Right lobe of liver (tissue), 6 donors: ENCODE measurements at places on chromosomes 6 and 20. TPM values are rescaled to one million over a fixed set of nuclear protein-coding genes. Genes with fewer than 3 reads are reported as not detected.
A peak's percentile ranks its signal among the peaks of the same experiment; 100 is the strongest.

- DNase-seq = no peak
- no peaks in the 10 kb centered on the region for H3K4me1 ChIP-seq
- H3K36me3 ChIP-seq = no peaks in the 10 kb centered on the region
- no peaks in the 10 kb centered on the region for H3K27me3 ChIP-seq
- H3K27ac ChIP-seq = no peak overlapping the region
These were observed 12.7 kb downstream of the KCNS1 start for GRCh38 chr20:45088247-45088646.

- no peak overlapping the region for H3K4me3 ChIP-seq
- no peaks in the 10 kb centered on the region for H3K4me1 ChIP-seq
- H3K27me3 ChIP-seq = no peaks in the 10 kb centered on the region
- no peak for DNase-seq
- H3K36me3 ChIP-seq = no peaks in the 10 kb centered on the region
These were observed 96.2 kb upstream of the RSPO3 start for GRCh38 chr6:127022302-127022701.

DNA sequence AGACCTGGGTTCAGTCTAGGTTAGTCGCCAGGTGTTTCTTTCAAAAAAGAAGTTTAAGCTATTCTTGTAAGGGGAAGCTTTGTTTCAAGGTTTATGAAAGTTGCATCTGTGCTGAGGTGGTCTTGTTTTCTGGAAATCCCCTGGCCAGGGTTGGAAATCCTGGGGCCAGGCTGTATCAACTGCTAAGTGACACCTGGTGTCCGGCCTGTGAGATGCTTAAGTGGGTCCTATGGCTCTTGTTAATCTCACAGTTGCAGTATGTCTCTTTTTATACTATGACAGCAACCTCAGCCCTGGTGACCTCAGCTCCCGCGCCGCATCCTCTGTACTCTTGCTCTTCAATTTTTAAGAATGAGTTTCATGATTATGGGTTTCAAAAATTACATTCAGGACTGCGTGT, 72.0 kb downstream of the CHMP4B start:
- H3K4me1 ChIP-seq = no peaks in the 10 kb centered on the region
- H3K27me3 ChIP-seq = no peaks in the 10 kb centered on the region
- no peak overlapping the region for H3K27ac ChIP-seq
- no peak for DNase-seq
- no peaks in the 10 kb centered on the region for H3K36me3 ChIP-seq

- H3K4me3 ChIP-seq = no peak overlapping the region
- no peaks in the 10 kb centered on the region for H3K27me3 ChIP-seq
- H3K4me1 ChIP-seq = no peaks in the 10 kb centered on the region
- DNase-seq = no peak
These were observed 148.1 kb upstream of the TENT5A start for GRCh38 chr6:81900616-81901015.

GRCh38 chr20:48171626-48172356, 386.5 kb upstream of the SULF2 start:
- no peak overlapping the region for H3K4me3 ChIP-seq
- H3K27ac ChIP-seq = no peak overlapping the region
- H3K4me1 ChIP-seq = no peaks in the 10 kb centered on the region
- H3K27me3 ChIP-seq = no peaks in the 10 kb centered on the region
- no peaks in the 10 kb centered on the region for H3K36me3 ChIP-seq

DNA sequence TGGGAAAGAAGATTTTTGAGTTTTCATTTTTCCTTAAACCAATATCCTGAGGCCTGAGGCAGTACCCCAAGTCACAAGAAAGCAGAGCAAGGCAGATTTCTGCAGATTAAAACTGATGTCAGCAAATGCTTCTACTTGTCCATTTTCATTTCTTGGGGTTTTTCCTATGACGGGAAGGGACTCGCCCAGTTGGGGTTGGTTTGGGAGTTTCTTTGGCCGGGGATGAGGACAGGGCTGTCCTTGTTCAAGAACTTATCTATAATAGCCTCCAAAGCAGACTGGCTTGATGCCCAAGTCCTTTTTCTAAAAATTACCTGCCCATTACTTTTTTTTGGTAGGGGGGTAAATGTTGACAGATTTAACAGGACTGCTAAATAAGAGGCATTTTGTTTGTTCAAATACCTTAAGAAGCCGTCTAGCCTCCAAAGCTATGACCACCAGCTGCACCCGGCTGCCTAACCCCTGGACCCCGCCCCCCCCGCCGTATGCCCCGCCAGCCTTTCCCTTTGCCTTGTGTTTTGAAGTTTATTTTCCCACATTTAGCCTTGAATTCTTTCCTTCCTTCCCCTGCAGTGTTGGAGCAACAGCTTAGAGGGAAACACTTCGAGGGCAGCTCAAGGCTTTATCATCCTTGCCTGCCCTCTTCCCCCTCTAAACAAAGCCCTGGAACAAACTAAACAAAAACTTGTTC, 2.5 kb downstream of the KCNK5 start:
- peak; percentile 2 for DNase-seq
- H3K27me3 ChIP-seq = no peaks in the 10 kb centered on the region
- H3K27ac ChIP-seq = peak overlapping the region; percentile 91
- no peaks in the 10 kb centered on the region for H3K36me3 ChIP-seq

DNA sequence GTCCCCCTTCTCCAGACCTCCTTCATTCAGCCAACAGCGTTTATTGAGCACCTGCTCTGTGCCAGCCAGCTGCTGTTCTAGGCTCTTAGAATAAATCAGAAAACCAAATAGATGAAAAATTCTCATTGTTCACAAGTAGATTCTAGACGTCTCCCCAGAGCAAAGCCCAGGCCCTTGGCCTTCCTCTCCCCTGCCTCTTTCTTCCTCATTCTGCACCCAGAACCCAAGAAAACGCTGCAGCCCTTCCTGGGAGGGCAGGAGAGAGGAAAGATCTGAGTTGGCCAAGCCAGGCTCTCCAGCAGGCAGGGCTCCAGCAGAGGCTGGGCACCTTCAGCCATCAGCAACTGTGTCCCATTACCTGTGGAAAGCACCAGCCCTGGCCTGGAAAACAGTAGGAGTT, 12.0 kb upstream of the BPI start:
- H3K4me1 ChIP-seq = peaks cover 6% of the 10 kb centered on the region
- H3K27ac ChIP-seq = no peak overlapping the region
- no peaks in the 10 kb centered on the region for H3K36me3 ChIP-seq
- no peak for DNase-seq
- H3K27me3 ChIP-seq = no peaks in the 10 kb centered on the region

- no peaks in the 10 kb centered on the region for H3K4me1 ChIP-seq
- no peaks in the 10 kb centered on the region for H3K27me3 ChIP-seq
- H3K27ac ChIP-seq = no peak overlapping the region
- H3K4me3 ChIP-seq = no peak overlapping the region
- no peaks in the 10 kb centered on the region for H3K36me3 ChIP-seq
These were observed 297.5 kb downstream of the GMDS start for GRCh38 chr6:1947922-1948321.

DNA sequence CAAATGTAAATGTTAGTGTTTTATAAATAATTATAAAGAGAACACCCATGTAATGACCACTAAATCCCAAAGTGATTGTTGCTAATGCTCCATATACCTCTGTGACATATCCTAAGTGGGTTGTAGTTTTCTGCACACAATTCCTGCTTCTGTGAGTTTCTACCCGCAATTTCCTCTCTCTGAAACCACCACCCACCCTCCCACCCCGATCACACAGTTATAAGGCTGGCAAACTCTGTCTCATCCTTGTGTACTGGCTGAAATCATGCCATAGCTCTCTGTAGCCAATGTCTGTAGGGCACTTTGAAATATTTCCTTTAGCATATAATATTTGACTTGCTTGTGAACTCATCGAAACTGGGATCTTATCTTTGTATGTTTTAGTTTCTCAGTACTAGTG, 236.6 kb downstream of the PLCB1 start:
- H3K36me3 ChIP-seq = no peaks in the 10 kb centered on the region
- H3K4me1 ChIP-seq = no peaks in the 10 kb centered on the region
- H3K4me3 ChIP-seq = no peak overlapping the region
- no peaks in the 10 kb centered on the region for H3K27me3 ChIP-seq

GRCh38 chr6:132820629-132821381, 6.4 kb downstream of the RPS12 start:
- no peak for DNase-seq
- H3K27ac ChIP-seq = no peak overlapping the region
- no peak overlapping the region for H3K4me3 ChIP-seq
- no peaks in the 10 kb centered on the region for H3K4me1 ChIP-seq

GRCh38 chr6:152351742-152352141, 285.4 kb downstream of the SYNE1 start:
- no peak overlapping the region for H3K4me3 ChIP-seq
- no peaks in the 10 kb centered on the region for H3K27me3 ChIP-seq
- no peak overlapping the region for H3K27ac ChIP-seq
- no peaks in the 10 kb centered on the region for H3K36me3 ChIP-seq
- no peak for DNase-seq
- no peaks in the 10 kb centered on the region for H3K4me1 ChIP-seq

- H3K27ac ChIP-seq = no peak overlapping the region
- no peak for DNase-seq
- H3K4me1 ChIP-seq = no peaks in the 10 kb centered on the region
- H3K36me3 ChIP-seq = no peaks in the 10 kb centered on the region
- H3K27me3 ChIP-seq = no peaks in the 10 kb centered on the region
- H3K4me3 ChIP-seq = no peak overlapping the region
These were observed 206.5 kb upstream of the ZNF184 start for GRCh38 chr6:27679308-27679963.

DNA sequence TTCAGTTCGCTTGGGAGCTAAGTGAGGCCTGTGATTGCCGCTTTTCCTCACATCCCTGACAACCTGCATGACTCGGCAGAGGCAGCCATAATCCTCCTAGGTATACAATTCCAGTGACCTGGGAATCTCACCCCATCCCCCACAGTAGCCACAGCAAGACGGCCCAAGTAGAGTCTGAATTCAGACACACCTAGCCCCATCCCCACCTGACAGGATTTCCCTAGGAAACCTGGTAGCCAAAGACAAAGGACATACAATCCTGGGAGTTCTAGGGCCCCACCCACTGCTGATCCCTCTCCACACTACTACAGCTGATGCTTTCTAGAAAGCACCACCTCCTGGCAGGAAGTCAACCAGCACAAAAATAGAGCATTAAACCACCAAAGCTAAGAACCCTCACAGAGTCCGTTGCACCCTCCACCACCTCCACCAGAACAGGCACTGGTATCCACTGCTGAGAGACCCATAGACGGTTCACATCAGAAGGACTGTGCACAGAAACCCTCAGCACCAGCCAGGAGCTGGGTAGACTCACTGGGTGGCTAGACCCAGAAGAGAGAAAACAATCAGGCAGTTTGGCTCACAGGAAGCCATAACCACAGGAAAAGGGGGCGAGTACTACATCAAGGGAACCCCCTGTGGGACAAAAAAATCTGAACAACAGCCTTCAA, 17.9 kb upstream of the RUNX2 start:
- no peak overlapping the region for H3K4me3 ChIP-seq
- no peak for DNase-seq
- H3K4me1 ChIP-seq = no peaks in the 10 kb centered on the region

- DNase-seq = no peak
- no peaks in the 10 kb centered on the region for H3K4me1 ChIP-seq
- no peaks in the 10 kb centered on the region for H3K27me3 ChIP-seq
- no peaks in the 10 kb centered on the region for H3K36me3 ChIP-seq
These were observed 673 bp downstream of the CST7 start for GRCh38 chr20:24949756-24950127.

DNA sequence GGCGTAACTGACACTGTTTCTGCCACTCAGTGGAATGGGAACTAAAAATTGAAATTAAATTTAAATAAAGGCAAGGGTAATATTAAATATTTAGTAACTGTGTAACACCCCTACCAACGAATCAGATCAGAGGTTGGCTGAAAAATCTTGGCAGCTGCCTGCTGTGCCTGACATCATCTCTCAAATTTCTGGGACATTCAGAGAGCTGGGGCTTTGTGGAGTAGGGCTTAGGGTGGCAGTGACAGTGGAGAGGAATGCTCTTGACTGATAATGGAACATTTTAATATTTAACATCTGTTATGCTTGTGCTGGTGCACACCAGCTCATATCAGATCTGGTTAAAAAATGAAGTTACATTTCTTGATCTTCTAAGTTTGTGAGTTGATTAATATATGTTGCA, 62.2 kb downstream of the RFPL4B start:
- no peaks in the 10 kb centered on the region for H3K27me3 ChIP-seq
- H3K27ac ChIP-seq = no peak overlapping the region
- H3K4me1 ChIP-seq = no peaks in the 10 kb centered on the region
- no peaks in the 10 kb centered on the region for H3K36me3 ChIP-seq
- no peak overlapping the region for H3K4me3 ChIP-seq
- no peak for DNase-seq

DNA sequence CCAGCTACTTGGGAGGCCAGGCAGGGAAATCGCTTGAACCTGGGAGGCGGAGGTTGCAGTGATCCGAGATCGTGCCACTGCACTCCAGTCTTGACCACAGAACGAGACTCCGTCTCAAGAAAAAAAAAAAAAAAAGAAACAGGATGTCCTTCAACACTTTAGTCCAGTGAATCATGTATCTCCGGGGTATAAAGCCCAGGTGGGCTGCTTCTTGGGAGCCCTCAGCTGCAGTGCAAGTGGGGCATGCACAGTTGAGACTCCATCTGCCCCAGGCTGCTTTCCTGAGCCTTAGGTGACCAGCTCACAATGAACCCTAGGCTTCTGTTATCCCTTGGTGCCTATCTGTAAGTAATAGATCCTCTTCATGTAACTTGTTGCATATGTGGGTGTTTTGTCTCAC, 187.1 kb upstream of the RNF24 start:
- no peak for DNase-seq
- no peaks in the 10 kb centered on the region for H3K4me1 ChIP-seq
- no peak overlapping the region for H3K4me3 ChIP-seq
- no peak overlapping the region for H3K27ac ChIP-seq
- H3K27me3 ChIP-seq = no peaks in the 10 kb centered on the region
- no peaks in the 10 kb centered on the region for H3K36me3 ChIP-seq

DNA sequence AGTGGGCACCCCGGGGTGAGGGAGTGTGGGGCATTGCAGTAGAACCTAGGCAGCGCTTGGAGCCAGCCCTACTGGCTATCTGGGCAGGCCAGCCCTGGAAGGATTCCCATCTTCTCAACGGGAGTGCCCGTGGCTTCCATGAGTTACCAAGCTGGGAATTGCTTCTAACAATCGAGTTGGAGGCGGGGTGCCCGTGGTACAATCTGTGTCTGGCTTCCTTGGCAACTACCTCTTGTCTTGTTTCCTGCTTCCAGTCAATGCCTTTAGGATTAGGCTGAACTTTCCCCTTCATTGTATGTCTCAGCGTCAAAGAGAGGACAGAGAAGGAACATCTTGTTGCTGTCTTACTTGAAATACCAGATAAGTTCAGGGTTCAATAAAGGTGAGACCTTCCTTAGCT, 33.3 kb downstream of the PPP1R14C start:
- no peak overlapping the region for H3K4me3 ChIP-seq
- no peak for DNase-seq
- H3K27me3 ChIP-seq = no peaks in the 10 kb centered on the region
- H3K27ac ChIP-seq = no peak overlapping the region

The HTR1E gene
- not detected for total RNA-seq

The OR12D3 gene
- not detected for total RNA-seq

The PNLDC1 gene
- total RNA-seq = not detected

The PPIL6 gene
- total RNA-seq = 0.40 TPM

The HMGA1 gene
- total RNA-seq = 19.5 TPM
